ENCODE measurements at places on chromosomes 1 and 21.
A peak's percentile ranks its signal among the peaks of the same experiment; 100 is the strongest.

GRCh38 chr21:45033791-45034555 is 40.4 kb upstream of the ADARB1 start:
- DNase-seq = no peak

DNA sequence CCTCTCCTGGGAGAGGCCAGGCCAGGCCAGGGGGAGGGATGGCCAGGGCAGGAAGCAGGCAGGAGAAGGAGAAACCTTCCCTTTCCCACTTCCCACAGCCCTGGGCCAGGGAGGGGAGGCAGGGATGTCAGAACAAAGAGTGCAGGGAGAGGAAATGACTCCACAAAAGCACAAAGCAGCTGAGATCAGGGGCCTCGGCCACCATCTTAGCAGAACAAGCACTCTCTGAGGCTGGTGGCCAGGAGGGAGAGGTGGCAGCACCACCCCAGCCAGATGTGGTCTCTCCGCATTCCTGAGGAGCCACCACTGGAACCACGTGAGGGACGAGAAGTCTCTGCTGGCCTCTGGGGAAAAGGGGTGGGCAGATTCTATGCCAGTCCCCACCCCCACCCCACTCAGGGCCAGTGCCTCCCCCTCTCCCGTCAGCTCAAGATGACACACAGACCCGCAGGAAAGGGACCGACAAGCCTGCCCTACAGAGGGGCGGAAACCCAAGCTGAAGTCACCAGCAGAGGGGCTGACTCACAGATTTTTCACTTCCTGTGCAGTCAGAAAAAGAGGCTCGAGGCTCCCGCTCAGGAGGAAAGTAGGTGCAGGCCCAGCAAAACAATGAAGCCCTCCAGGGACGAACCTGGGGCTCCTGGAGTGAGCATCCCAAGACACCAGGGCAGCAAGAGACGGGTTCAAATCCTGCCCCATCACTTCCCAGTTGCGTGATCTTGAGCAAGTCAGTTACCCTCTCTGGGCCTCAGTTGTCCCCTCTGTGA is 24.1 kb upstream of the ALDH4A1 start:
- DNase-seq = peak; percentile 99

DNA sequence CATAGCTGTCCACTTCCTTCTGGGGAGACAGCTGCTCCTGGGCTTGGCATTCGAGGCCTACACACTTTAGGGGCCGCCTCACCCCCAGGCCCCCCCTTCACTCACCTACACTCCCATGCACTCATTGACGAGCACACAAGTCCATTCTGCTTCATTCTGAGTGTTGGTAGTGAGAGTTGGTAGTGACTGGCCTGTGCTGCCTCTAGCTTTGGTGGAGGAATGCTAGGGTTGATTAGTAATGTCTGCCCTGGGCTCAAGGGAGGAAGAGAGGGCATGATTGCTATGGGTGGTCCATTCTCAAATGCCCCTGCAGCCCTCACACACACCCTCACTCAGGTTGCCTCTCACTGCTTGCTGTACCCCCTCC is 30.4 kb downstream of the TRIM11 start:
- no peak for DNase-seq

GRCh38 chr1:16351456-16351993 is 755 bp downstream of the FBXO42 start:
- DNase-seq = peak; percentile 34

GRCh38 chr1:247118946-247119446 is 14.8 kb upstream of the ZNF669 start:
- peak; percentile 42 for DNase-seq

DNA sequence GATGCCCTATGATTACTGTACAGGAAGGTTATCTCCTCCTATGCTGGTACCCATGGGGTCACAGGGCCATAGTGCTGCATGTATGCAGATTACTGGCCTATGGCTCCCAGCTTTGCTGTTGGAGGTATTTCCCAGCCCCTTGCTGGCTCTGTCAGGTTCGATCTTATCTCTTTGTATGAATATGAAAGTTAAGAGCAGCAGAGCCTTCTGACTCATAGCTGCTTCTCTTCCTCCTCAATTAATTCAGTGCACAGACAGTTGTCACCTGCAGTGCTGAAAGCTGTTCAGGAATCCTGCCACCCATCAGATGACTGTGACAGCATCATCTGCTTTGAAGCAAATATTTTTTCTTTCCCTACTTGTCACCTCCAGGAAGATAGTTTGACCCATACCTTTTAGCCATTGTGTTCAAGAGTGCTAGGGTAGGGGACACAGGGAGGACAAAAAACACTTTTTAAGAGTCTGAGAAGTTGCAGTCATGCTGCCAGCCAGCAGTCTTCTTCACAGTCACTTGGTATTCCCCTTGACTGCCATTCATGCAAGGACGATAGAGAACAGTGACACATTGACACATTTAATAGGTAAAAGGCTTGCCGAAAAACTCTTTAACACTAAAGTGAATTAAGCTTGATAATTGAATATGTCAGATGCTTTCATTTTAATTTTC is 73.1 kb downstream of the KIF1B start:
- no peak for DNase-seq

GRCh38 chr1:21782349-21782867 is 541 bp downstream of the USP48 start:
- peak; percentile 58 for DNase-seq

GRCh38 chr1:221302810-221303209 is 423.6 kb downstream of the HLX start:
- DNase-seq = no peak

DNA sequence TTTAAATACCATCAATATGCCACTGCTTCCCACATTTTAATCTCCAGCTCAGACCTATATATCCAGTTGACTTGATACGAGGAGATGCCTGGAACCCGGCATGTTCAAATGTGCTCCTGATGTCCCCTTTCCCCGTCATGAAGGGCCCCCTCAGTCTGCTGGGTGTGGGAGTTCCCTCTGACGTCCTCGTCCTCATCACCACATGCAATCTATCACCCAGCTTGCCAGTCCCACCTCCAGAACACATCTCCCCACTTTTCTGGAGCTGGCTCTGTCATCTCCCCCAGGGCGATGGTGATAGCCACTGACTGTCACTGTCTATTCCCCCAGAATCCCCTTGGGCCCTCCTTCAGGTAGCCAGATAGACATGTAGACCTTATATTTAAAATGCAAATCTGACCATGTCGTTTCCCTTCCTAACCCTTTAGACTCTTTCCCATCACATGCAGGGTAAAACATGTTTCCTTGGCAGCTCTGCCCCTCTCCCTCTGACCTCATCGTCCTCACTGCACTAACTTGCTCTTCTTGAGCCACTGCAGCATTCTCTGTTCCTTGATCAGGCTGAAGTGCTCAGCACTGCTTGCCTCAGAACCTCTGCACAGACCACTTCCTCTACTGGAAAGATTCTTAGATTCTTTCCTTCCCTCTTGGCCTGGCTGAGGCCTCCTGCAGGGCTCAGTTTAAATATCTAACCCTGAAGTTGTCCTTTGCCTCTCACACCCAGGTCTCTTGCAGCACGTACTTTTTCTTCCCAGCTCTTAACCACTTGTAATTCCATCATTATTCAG is 7.4 kb downstream of the AZIN2 start:
- DNase-seq = no peak

GRCh38 chr1:46410156-46411009 is 16.3 kb downstream of the FAAH start:
- DNase-seq = no peak

DNA sequence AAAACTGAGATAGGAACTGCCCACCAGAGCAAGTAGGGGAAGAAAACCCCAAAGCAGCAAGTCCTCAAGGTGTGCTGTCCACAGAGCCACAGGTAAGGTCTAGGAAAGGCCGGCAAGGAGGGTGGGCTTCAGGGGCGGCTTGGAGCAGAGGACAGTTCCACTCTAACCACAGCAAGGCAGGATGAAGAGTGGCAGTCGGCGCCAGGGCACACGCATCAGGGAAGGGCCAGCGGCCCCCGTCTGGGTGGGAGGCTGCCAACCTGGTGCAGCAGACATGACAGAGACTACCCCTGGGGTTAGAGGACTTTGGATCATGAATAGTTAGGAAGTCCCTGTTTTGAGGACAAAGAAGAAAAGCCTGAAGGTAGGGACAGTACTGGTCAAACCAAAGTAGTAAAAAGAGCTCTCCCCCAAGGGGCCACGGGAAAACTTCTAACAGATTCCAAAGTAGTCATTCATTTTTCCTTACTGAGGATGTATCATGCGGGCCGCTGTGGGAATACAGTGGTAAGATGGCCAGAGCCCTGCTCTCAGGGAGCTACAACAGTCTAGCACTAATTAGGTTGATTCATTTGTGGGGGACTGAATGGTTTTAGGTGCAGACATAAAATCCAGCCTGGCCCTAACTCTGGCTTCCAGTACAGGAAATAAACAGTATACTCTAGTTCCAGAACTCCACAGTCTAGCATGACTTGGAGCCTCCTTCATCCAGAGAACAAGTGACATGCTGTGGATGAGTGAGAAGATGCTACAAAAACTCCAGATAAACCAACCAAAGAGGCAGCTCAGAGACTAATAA is 3.5 kb upstream of the RAP1GAP start:
- DNase-seq = no peak

- peak; percentile 74 for DNase-seq
These were observed 3.5 kb upstream of the PRDX6 start for GRCh38 chr1:173473599-173474011.

DNA sequence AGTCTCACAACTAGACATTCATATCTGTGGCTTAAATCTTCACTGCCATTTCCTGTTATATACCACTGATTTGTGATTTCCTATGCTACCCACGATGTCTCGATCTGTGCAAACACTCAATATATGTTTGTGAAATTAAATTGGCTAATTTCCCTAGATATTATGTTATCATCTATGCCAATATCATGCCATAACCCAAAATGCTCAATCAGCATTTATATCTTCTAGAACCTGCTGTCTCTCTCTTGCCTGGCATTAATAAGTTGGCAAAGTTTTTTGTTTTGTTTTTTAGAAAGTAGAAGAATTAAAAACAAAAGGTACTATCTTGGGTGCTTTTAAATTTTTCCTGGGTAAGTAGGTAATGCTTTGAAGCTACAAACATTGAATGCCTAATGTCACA is 358.5 kb upstream of the DAB1 start:
- no peak for DNase-seq

GRCh38 chr1:20884513-20884912 is 97.4 kb upstream of the HP1BP3 start:
- DNase-seq = no peak

DNA sequence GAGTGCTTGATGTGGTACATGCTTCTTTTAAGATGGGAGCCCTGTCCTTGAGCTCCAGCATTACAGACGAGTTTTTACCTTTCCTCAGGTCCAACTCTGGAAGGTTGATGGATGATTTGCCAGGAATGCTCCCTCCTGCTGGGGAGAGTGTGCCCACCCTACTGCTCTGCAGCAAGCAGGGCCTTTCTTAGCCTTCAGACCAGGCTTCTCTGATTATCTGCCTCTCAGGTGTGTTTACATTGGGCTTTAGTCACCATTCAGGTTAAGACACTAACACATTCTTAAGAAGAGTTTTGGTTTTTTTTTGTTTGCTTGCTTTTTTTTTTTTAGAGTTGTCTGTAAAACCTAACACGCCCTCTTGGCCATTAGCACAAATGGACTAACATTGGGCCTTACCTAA is 301.8 kb downstream of the KCNT2 start:
- no peak for DNase-seq

DNA sequence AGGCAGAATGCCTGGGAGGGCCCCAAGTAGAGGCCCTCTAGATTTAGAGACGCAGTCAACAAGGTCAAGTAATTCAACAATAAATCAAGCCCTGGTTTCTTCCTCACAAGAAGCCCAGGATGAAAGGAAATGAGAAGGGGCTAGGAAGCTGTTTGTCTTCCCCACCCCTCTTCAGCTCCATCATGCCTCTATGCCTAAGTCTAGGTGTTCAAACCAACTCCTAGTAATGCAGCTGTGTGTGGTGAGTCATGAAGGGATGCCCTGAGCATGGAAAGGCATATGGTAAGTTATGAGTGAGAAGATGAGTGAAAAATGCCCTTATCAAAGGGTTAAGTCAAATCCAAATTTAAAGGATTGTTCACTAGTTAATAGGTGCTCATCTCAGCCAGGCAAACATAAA is 339.5 kb downstream of the KCNH1 start:
- peak; percentile 10 for DNase-seq

DNA sequence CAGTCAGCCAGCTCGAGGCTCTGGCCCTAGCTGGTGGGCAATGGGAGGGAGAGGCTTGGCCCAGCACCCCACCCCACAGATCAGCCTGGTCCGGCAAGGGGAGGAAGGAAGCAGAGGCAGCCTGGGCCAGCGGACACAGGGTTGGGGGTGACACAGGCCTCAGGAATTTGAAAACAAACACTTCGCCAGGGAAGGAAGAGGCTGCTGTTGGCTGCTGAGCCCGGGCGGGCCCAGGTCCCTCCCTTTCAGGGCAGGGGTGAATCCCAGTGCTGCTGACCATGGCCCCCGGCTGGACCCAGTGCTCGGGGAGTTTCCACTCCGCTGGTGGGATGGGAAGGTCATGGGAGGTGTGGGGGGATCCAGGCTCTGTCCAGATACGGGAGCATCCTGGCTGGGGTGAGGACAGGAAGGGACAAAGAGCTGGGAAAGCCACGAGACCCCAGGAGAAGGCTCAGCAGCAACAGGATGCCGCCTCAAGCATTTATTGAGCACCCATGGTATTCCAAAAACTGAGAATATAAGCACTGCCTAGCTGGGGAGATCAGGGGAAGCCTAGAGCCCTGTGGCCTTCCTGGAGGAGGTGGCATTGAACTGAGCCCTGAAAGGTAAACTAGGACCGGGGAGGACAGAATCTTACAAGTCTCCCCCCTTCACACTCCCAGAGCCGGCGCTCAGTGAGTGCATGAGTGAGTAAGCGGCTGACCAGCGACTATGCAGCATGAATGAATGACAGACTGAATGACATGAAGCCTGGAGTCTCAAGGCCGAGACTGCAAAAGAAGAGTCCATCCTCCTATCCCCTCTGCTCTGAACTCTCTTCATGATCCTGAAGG is 26.2 kb upstream of the EPHA2 start:
- DNase-seq = peak; percentile 97

GRCh38 chr1:14826172-14826636 is 227.7 kb downstream of the KAZN start:
- DNase-seq = peak; percentile 70

- DNase-seq = no peak
These were observed 4.4 kb downstream of the JMJD4 start for GRCh38 chr1:227730630-227731151.

GRCh38 chr1:25562928-25563283 is 19.5 kb downstream of the LDLRAP1 start:
- DNase-seq = no peak

DNA sequence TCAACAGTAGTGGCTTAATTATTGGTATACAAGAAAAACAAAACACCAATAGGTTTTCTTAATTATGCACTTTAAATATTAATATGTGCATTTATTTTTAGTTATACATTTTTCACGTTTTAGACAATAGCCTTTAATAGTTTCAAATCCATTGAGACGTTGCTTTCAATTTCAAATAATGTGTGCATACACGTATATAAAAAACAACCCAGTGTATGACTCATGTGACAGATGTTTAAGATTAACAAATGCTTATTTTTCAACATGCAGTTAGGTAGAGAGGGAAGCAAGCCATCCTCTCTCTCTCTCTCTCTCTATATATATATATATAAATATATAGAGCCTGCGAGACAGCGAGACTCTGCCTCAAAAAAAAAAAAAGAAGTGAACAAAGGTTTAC is 24.3 kb downstream of the EYA3 start:
- DNase-seq = peak; percentile 64

- peak; percentile 66 for DNase-seq
These were observed 8.5 kb downstream of the FBXO2 start for GRCh38 chr1:11645670-11646265.

- DNase-seq = no peak
These were observed 52.2 kb downstream of the PHACTR4 start for GRCh38 chr1:28421744-28422143.

- DNase-seq = no peak
These were observed 38.8 kb downstream of the EGLN1 start for GRCh38 chr1:231383159-231383860.

- no peak for DNase-seq
These were observed 116.4 kb downstream of the GDAP2 start for GRCh38 chr1:117812869-117813511.

- peak; percentile 100 for DNase-seq
These were observed 61.1 kb downstream of the TOMM20 start for GRCh38 chr1:235067396-235068157.

All from RPMI7951 (cell line).